ENCODE measurements at places on chromosomes 4 and X. TPM values are rescaled to one million over a fixed set of nuclear protein-coding genes. Genes with fewer than 3 reads are reported as not detected.

- no peak for DNase-seq
These were observed 8.8 kb downstream of the STK26 start for GRCh38 chrX:132031867-132032266.

DNA sequence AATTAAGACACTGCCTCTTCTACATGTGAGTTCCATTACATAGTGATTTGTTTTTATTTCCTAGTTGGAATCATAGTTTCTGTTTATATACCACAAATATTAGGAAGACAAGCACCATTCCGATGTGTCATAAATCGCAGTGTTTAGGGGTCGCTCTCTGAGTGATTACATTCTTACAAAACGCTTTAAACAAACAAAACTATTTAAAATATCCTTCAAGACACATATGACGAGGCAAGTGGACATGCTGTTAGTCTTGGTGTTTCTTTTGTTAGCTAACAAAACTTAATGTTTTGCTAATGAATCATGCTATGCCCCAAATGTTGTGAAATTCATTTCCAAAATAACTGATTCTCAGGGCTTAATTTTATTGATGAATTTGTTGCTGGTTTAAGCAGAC, 1219.3 kb upstream of the PRKX start:
- DNase-seq = no peak

DNA sequence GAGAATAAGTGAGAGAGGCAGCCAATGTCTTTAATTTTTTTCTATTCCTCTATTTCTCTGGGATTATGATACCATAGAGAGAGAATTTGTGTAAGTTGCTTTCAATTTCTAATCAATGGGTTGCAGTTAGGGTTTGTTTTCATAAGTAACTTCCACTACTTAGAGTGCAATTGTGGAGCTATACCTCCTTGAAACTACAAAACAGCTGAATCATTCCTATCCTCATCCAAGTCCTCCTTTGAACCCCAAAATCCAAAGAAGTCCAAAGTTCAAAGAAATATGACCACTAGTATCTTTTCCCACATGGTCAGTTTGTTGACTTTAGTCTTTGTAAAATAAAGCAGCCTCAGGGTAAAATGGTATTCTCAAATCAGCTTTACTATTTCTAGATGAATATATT, 1085.4 kb upstream of the INTU start:
- no peak for DNase-seq

DNA sequence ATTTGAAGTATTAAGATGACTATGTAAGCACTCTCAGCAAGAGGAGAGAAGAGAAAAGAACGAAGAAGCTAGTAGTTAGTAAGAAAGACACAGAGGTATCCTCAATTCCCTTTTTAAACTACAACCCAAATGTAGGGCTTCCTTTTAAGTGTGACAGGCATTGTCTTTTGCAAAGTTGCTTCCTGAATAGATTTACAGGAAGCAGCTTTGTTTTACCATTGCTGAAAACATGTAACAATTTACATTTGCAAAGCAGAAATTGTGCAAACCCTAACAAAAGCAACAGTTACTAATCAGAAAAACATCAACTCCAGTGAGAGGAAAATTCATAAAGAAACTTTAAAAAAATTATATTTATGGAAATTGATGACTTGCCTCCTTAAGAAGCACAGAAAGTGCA, 96.4 kb downstream of the FAM13A start:
- DNase-seq = no peak

- peak; percentile 81 for DNase-seq
These were observed 502 bp downstream of the HNRNPDL start for GRCh38 chr4:82429728-82430192.

DNA sequence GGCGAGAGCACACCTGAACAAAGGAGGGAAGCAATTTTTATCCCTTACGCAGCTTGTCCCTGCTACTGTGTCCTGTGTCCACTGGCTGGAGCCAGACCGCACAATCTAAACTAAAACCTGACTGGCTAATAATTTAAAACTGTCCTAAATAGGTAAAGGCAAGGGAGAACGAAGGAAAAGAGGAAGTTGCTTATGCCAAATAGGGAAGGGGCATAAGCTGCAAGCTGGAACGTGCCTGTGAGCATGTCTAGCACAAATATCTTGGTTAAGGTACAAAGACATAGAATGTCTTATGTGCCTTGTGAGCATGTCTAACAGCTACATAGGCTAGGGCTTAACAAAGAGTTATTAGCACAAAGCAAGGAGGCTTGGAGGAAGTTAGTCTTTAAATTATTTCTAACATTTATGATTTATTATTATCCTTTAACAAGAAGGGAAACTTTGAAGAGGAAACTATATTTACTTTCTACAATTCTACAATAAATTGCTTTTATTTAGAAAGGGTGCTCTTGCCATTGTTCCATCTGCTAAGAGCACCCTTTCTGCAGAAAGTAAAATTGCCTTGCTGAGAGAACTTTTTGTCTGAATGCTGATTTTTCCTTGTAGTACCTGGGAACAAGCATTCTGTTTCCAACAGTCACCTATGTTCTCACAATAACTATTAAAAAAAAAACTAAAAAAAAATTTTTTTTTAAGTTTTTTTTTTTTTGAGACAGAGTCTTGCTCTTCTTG, 80.6 kb upstream of the CBR4 start:
- DNase-seq = no peak

GYPB gene
- total RNA-seq = not detected

F9 gene
- total RNA-seq = not detected

DNA sequence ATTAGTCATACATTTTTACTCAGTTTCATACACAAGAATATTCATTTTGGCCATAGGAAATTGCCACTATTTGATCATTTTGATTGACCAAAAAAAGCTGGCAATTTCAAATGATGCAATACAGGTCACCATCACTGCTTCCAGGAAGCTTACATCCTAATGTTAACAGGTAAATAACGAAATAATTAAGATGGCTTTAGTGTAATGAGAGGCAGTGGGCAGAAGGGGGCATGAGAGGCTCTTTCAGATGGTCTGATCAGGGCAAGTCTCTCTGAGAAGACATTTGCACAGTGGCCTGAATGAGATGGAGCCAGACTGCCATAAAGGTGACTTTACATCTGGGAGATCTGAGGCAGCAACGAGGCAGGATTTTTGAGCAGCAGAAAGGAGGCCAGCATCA, 170.7 kb downstream of the SLIT2 start:
- DNase-seq = peak; percentile 70

AFF2 gene
- 1.1 TPM for total RNA-seq

- no peak for DNase-seq
These were observed 22.1 kb upstream of the SOWAHD start for GRCh38 chrX:119736206-119736764.

DNA sequence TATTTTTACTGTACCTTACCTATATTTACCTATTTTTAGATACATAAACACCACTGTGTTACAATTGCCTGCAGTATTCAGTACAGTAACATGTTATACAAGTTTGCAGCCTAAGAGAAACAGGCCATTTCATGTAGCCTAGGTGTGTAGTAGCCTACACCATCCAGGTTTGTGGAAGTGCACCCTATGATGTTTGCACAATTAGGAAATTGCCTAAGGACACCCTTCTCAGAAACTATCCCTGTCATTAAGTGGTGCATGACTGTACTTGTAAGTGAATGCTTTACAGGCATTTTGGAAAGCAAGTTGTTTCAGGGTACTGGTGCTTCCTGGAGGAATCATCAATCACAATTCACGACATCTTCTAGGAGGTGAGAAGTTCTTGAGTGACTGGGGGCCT, 991.8 kb upstream of the SLIT2 start:
- DNase-seq = no peak

- DNase-seq = peak; percentile 20
These were observed 18.9 kb upstream of the GPR101 start for GRCh38 chrX:137052643-137053235.

DNA sequence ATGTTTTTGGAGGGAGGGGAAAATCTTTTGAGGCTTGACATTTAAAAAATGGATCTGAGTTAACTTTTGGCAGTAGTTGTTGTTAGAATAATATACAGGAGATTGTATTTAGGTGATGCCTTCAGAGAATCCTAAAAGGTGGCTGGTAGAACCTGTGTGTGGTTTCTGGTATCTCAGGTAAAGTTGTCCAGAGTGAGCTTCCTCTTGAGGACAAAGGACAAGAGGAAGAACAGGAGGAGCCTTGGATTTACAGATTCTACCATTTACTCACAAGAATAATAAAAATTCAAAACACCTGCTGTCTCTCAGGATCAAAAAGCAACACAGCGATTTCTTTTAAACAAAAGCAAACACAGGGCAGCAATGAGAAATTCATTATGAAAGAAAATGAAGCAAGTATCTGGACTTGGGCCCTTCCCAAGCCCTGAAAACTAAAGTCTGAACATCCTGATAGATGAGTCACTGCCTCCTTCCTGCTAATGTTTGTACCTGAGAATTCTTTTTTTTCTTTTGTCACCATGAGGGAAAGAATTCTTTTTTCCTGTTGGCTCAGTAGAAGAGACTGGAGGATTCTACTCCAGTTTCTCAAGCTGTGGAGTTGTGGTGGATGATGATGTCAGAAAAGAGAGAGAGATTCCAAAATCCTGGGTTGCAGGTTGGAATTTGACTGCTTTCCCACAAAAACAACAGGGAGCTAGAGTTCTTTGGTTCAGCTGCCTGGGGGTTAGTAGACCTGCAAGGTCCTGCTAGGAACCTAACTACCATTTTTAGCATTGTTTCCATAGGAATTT, 31.5 kb upstream of the RAPGEF2 start:
- DNase-seq = peak; percentile 65

DNA sequence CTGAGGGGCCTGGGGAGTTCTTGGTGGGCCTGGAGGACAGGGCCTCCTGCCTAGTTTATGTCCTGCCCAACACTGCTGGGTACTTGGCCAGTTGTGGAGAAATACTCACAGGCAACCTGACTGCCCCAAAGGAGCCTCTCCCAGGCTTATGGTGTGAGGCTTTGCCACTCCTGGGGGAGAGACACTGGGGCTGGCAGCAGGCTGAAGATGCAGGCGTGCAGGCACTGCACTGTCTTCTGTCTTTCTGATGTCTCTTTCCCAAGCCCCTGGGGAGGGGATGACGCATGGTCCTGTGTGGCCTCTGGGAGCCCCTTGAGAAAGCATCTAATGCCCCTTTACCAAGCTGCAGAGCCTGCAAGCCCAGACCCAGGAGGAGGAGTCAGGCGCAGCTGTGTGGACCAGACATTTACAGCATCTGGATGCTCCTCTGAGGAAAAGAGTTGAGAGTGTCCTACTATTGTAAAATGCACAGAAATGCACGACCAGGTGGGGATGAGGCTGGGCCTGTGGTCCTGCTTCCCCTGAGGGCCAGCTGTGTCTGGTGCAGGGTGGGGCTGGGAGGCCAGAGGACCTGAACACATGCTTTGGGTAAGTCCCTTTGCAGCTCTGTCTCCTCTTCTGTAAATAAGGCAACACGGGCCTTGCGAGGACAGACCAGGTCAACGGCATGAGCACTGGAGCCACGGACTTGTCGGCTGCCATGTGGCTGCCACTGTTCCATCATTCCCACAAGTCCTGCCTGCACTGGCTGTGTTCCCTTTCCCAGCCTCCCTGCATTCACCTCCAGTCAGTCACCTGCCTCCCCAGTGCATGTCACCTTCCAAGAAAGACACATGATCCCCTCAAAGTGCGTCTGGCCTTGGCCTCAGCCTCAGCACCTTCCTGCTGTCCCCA, 8.4 kb downstream of the TMEM271 start:
- no peak for DNase-seq

MORF4L2 gene
- total RNA-seq = 664 TPM

PNMA6A gene
- total RNA-seq = 0.22 TPM

DNA sequence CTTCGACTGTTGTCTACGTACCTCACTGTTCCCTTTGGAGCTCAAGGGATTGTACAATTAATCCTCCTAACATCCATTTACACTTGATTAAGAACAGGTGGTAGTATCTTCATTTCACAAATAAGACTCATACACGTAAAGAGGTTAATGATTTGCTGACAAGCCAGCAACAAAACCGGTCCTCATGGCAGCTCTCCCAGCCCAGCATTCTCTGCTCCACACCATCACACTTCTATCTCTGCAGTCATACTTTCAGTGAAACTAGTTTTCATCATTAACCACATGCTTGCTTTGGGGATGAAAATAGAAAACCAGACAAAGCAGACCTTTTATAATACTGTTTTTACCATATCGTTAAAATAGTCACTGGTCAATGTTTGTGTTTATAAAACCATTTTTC, 28.7 kb upstream of the CASK start:
- no peak for DNase-seq

RELL1 gene
- total RNA-seq = 42.5 TPM

TMPRSS11D gene
- not detected for total RNA-seq

PNMA6F gene
- not detected for total RNA-seq

GRCh38 chrX:3346501-3347259, at the start of gene MXRA5:
MXRA5 (minus strand) TSS chrX:3346652; CDS start chrX:3343833, 2,819 bp downstream.
- peak; percentile 66 for DNase-seq

GATA1 gene
- not detected for total RNA-seq

DNA sequence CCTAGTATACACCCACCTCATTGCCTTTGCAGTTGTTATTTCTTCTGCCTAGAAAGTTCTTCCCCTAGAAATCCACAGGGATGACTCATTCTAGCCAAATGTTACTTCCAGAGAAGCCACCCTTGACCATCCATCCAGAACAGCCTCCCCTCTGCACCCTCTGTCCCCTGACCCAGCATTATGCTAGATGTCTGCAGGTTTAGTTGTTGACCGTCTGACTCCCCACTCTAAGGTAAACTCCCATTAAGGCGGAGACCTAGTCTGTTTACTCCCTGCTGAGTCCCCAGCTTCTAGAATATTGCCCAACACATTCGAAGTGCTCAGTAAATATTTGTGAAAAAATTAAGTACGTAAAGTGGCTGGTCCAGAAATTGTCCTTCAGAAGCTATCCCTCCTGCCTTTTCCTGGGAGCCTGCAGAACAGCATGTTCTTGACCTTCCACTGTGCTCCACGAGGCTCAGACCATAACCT, 11.0 kb downstream of the SRD5A3 start:
- DNase-seq = peak; percentile 61

MTMR8 gene
- not detected for total RNA-seq

WAS gene
- not detected for total RNA-seq

GRCh38 chrX:119004920-119005524, 30.6 kb downstream of the LONRF3 start:
- DNase-seq = peak; percentile 56

DNA sequence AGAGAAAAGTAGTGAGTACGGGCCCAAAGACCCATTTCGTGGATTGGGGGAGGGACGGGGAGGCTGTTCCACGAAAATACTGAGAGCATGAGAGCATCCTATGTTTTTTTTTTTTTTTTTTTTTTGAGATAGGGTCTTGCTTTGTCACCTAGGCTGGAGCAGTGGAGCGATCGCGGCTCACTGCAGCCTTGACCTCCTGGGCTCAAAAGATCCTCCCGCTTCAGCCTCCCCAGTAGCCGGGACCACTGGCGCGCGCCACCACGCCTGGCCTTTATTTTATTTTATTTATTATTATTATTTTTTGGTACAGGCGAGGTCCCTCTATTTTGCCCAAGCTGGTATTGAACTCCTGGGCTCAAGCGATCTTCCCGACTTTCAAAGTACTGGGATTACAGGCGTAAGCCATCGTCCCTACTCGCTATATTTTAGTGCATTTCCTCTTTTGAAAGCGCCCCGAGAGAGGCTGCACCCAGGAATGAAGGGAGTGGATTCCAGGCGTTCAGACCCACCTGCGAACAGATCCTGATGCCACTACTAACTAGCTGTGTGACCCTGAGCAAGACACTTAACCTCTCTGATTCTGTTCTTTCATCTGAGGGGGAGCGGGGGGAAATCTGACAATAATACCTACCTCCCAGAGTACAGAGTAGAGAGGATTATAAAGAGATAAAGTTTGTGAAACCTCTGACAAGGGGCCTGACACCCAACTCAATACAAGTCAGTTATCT, 5.4 kb upstream of the MSX1 start:
- DNase-seq = no peak

All from GM23248 (cell line).